ENCODE measurements at places on chromosomes 11 and 22.

GRCh38 chr11:17528181-17528691 is 16.0 kb downstream of the USH1C start:
- DNase-seq = peak; percentile 38
- H3K36me3 ChIP-seq = no peaks in the 10 kb centered on the region
- H3K4me3 ChIP-seq = no peak overlapping the region
- H3K27me3 ChIP-seq = peaks cover 53% of the 10 kb centered on the region

GRCh38 chr11:10038521-10039302 is 255.3 kb downstream of the SBF2 start:
- no peak overlapping the region for H3K27ac ChIP-seq
- H3K27me3 ChIP-seq = no peaks in the 10 kb centered on the region
- peak; percentile 13 for DNase-seq
- peaks cover 25% of the 10 kb centered on the region for H3K36me3 ChIP-seq
- H3K4me3 ChIP-seq = no peak overlapping the region

DNA sequence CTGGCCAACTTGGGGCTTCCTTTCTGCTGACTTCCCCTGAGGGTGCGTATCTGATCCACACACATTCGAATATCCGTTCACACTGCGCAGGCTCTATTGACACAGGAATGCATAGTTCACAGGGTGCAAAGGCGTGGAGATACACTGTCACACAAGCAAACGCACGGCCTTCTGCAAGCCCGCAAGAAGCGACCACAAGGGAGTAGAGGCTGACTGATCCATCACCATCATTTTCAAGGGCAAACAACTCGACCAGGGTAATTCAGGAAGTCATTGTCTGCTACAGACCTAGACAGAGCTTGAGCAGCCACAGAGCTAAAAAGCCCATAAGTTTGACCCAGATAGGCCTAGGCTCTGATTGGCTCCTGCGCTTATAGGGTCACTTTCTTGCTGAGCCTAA is 392.3 kb downstream of the MN1 start:
- H3K27me3 ChIP-seq = no peaks in the 10 kb centered on the region
- no peaks in the 10 kb centered on the region for H3K4me1 ChIP-seq
- no peak for DNase-seq
- no peak overlapping the region for H3K4me3 ChIP-seq
- no peaks in the 10 kb centered on the region for H3K36me3 ChIP-seq

- DNase-seq = peak; percentile 80
- H3K36me3 ChIP-seq = no peaks in the 10 kb centered on the region
- H3K4me1 ChIP-seq = peaks cover 33% of the 10 kb centered on the region
- H3K27me3 ChIP-seq = no peaks in the 10 kb centered on the region
- peak overlapping the region; percentile 68 for H3K27ac ChIP-seq
Observed at GRCh38 chr22:41308054-41308453, 6.7 kb downstream of the ZC3H7B start.

GRCh38 chr22:46591930-46592329 is 28.3 kb upstream of the GRAMD4 start:
- H3K4me1 ChIP-seq = peaks cover 62% of the 10 kb centered on the region
- no peaks in the 10 kb centered on the region for H3K36me3 ChIP-seq
- no peak overlapping the region for H3K4me3 ChIP-seq
- H3K27me3 ChIP-seq = peaks cover 2% of the 10 kb centered on the region

- no peaks in the 10 kb centered on the region for H3K27me3 ChIP-seq
- H3K36me3 ChIP-seq = peaks cover 44% of the 10 kb centered on the region
- no peak overlapping the region for H3K4me3 ChIP-seq
- H3K27ac ChIP-seq = no peak overlapping the region
- peaks cover 12% of the 10 kb centered on the region for H3K4me1 ChIP-seq
Observed at GRCh38 chr22:49783926-49784629, 43.6 kb downstream of the BRD1 start.

GRCh38 chr11:108069947-108070346 is 51.4 kb upstream of the ACAT1 start:
- peak overlapping the region; percentile 59 for H3K4me3 ChIP-seq
- H3K36me3 ChIP-seq = peaks cover 44% of the 10 kb centered on the region
- peak; percentile 62 for DNase-seq
- H3K27ac ChIP-seq = no peak overlapping the region
- H3K4me1 ChIP-seq = peaks cover 1% of the 10 kb centered on the region
- no peaks in the 10 kb centered on the region for H3K27me3 ChIP-seq

DNA sequence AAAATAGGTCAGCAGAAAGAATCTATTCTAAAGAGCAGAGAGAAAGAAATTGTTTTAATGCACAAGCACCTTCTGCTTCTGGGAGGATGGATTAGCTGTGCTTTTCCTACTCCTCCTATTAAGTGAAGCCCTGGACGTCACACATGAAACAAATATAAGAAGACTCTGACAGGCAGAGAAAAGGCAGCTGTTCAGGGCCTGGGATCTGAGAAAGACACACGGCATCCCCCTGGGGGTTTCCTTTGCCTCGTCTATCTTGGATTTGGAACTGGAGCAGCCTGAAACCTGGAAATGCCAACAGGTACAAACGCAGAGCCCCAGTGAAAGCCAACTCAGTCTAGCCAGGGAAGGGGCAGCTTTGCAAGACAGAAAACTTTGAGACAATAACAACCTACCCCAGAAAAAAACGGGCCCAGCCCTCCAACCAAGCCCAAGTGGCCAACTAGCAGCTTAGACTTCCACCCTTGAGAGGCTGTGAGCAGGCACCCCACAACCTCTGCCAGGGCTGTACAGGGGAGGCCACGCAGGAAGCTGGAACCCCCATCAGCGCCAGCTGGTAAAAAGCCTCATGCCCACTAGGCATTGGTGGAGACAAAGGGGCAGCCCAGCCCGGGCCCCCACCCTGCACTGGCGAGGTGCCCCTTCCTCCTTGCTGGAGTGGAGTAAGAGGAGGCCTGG is 7.3 kb downstream of the CERK start:
- no peaks in the 10 kb centered on the region for H3K27me3 ChIP-seq
- no peak overlapping the region for H3K4me3 ChIP-seq
- DNase-seq = peak; percentile 82
- H3K27ac ChIP-seq = no peak overlapping the region
- peaks cover 33% of the 10 kb centered on the region for H3K36me3 ChIP-seq
- H3K4me1 ChIP-seq = peaks cover 36% of the 10 kb centered on the region

GRCh38 chr22:23696326-23696851 is 5.6 kb downstream of the RGL4 start:
- no peak overlapping the region for H3K4me3 ChIP-seq
- H3K36me3 ChIP-seq = peaks cover 57% of the 10 kb centered on the region
- no peak for DNase-seq

DNA sequence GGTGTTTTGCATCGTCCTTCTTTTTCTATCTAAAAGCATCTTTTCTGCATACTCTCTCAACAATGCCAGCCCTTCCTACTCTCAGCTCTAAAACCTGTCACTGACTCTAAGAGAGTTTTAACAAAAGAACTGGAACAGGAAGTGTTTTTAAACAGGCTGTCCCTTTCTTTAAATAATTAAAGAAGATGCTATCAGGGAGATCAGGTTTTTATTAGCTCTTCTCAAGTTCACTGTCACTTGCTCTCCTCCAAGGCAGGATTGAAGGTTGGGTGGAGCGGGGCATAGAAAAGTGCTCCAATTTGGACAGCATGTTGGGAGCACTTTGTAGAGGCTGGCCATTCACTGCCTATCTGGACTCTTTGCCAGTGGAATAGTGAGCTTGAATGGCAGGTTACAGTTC is 56.4 kb upstream of the BARX2 start:
- H3K4me3 ChIP-seq = no peak overlapping the region
- no peaks in the 10 kb centered on the region for H3K4me1 ChIP-seq
- H3K36me3 ChIP-seq = no peaks in the 10 kb centered on the region
- H3K27me3 ChIP-seq = peaks cover 11% of the 10 kb centered on the region

DNA sequence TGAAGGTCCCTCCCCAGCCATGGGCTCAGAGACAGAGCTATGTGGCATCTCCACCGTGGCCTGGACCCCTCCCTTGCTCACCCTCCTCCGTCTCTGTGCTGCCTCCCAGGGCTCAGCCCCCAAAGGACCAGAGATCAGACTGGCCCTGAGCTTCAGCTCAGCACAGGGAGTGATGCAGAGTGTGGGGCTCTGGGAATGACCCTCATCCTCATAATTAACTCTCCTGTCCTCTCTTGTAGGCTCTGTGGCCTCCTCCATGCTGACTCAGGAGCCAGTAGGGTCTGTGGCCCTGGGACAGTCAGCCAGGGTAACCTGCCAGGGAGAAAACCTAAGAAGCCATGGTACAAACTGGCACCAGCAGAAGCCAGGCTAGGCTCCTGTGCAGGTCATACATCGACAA is 28.7 kb downstream of the GGTLC2 start:
- no peak overlapping the region for H3K27ac ChIP-seq
- no peaks in the 10 kb centered on the region for H3K4me1 ChIP-seq
- DNase-seq = no peak
- no peak overlapping the region for H3K4me3 ChIP-seq
- H3K27me3 ChIP-seq = peaks cover 52% of the 10 kb centered on the region
- no peaks in the 10 kb centered on the region for H3K36me3 ChIP-seq
